Stimulated activated CD4-positive, alpha-beta T cell treated with anti-CD3 and anti-CD28 coated beads, Interleukin-15, amount 100 ng/mL, for 1 hour (primary cell): ENCODE measurements at places on chromosomes 16 and 17.

- DNase-seq = peak; percentile 67
Measured at GRCh38 chr16:28494121-28494851, at the start of gene APOBR. TSS of gene APOBR (plus strand) at chr16:28494643. CDS start at chr16:28494682, 39 bp downstream.

DNA sequence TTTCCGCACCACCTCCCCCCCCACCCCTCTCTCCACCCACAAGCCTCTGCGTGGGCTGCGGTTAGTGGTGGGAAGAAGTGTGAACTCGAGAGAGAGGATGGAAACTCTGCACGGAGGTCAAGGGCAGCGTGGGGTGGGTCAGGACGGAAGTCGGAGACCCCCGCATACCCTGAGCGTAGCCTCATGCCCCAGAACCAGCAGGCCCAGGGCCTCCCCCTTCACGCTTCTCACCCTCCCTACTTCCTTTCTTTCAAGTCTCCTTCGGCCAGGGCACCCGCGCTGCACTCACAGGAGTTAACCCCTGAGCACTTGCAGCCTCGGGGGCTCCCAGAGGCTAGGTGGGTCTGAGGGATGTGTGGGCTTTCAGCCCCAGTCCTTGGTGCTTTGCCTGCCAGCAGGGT lies 9.2 kb downstream of the TBKBP1 start:
- DNase-seq = no peak

DNA sequence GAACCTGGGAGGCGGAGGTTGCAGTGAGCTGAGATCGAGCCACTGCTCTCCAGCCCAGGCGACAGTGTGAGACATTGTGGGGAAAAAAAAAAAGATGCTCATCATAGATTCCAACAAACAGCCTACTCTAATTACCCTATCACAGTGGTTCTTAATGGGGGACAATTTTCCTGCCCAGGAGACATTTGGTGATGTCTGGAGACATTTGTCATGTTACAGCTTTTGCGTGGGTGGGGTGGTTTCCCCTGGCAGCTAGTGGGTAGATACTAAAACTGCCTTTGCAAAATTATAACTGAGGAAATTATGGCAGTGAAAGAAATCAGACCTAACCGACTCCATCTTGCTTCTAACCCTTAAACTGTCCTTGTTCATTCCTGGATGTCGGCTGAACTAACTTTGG lies 92.5 kb upstream of the RBL2 start:
- DNase-seq = no peak

GRCh38 chr16:11597235-11598095 lies 10.7 kb upstream of the LITAF start:
- DNase-seq = no peak

DNA sequence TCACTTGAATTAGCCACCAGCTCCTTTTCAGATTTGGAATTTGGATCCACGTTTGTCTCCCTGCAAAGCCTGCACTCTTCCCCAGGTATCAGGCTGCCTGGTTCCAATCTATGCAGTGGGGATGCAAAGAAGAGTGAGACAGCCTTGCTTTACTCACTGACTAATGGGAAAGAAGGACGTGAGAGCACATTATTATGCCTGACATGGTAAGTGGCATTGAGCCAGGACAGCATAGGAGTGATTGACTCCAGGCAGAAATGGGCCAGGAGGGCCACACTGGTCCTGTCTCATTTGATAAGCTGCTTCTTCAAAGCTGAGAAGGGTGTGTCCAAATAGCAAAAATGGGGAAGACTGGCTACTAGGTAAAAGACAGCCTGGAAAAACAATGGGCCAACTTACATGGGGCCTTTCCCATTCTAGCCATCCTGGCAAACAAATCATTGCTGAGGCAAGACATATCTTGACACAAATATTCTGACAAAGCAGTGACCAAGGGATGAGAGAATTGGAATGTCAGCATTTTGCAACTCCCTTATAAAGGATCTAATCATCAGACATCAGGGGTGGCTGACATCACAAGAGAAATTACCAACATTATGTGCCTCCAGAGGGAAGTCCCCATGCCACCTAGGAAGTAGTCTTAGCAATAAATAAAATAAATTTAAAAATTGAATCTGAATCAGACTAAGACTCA lies 38.6 kb downstream of the CDH11 start:
- DNase-seq = no peak

DNA sequence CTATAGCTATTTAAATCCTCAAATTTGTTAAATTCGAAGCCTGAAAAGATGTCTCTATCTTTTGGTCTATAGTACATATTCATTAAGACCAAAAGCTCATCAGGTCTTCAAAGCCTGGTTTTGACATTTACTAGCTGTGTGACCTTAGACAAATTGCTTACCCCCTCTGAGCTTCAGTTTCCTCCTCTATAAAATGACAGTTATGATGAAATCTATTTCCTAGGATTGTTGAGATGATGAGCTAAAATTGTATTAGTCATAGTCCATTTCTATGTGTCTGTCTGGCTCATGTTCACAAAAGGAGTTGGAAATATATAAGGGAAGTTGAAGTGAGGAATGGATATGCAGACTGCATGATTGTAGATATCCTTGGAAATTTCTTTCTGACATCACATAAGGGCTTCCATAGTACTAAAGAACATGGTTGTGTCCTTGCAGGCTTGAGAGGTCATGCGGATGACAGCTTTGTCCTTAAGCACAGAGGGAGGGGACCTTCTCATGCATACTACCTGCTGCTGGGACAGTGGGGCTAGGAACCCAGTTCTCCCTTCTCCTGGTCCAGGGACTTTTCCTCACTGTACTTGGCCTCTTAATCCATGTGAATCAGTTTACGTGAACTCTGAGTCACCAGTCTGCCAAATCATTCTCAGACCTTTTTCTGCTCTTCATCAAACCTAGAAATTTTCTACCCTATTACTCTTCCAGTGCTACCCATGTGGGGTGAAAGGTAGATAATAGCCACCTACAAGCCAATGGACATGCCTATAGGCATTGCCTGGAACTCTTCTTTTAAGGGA lies 487.5 kb upstream of the SALL1 start:
- DNase-seq = no peak

- no peak for DNase-seq
Measured at GRCh38 chr16:76007645-76008044, 269.6 kb upstream of the CNTNAP4 start.
